ENCODE measurements at places on chromosomes 7 and 10.

- no peak for DNase-seq
These were observed 237.5 kb downstream of the IPMK start for GRCh38 chr10:58030208-58030607.

DNA sequence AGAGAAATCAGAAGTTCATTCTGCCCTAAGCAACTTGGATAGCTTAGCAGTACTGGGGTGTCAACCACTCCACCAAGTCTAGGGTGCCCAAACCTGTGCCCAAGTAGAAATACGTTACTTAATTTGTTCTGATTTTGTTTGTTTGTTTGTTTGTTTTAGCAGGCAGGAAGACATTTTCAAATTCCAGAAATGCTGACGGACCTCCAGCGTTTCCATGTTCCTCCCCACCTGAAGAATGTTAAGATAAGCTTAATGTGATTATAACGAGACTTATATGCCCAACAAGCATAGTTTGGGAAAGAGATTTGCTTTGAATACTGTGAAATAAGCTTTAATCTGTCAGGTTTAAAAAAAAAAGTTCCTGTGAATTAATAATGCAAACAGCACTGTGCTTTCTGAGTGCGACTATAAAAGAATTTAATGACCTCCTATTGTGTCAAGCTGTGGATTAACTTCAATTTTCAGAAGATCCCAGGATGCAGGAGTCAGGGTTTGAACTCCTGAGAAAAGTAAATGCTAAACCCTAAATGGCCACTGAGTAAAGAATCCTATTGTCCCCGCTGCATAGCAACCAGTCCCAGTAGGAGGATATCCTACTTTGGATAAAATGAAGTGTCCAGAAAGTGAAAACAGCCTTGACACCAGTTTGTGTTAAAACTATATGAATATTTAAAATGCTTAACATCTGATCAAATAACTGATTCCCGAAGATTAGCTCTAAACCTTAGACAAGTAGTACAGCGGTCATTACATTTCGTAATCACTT is 56.5 kb downstream of the LYZL1 start:
- no peak for DNase-seq

DNA sequence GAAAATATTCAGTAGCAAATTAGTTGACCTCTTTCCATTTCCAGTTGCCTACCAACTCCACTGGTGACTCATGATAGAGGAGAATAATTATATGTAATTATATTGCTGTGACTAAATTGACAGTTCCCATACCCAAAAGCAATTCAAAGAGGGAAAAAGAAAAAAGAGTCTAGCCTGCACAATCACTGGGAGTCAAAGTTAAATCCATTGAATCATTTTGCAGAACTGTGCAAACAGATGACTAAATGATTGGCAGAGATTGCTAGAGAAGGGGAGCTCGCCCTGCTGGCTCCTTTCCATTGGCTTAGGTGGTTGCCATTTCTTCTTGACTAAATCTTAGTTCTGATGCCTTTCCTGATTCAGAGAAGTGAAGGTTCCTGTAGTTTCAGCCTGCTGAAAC is 1228.6 kb upstream of the SORCS1 start:
- DNase-seq, result no peak

- no peak for DNase-seq
These were observed 176.5 kb upstream of the FAM3C start for GRCh38 chr7:121572615-121573014.

DNA sequence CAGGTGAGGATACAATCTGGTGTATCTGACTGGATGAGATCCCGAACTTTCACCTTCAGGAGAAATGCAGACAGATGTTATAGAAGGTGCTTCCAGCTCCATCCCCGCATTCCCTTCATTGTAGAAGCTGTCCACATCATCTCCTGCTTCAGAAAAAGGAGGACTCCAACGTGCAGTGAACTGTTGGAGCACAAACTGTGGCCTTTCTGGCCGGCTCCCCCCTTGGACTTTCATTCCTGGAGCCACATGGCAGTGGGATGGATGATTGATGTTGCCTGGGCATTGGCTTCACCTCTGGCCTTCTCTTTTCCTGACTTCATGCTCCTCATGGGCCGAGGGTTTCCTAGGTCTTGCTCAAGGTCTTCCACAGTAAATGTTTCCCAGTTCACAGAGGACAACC is 29.6 kb upstream of the ZNF273 start:
- no peak for DNase-seq
